ENCODE measurements at places on chromosomes 13 and 19.

DNA sequence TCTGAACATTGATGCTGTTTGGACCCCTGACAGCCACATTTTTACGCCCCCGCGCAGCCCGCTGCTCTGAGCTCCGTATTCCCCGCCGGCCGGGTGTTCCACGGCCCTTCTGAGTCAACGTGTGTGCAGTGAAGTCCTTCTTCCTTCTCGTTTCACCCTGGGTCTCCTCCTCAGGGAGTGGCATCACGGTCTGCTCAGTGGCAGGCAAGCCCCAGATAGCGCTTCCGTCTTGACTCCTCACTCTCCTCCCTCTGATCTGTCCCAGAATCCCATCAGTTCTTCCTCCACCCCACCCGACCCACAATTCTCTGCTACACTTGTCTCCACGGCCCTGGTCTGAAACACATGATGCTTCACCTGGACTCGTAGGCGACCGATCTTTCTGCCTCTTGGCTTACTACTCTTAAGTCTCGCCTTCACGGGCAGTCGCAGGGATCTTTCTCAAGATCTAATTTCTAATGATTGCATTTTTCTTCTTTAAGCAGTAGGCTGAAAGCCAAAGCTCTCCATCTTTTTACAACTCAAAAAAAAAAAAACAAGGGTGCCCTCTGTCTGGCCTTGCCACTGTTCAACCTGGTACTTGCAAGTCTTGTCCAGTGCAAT, 33.9 kb downstream of the CCNE1 start:
- DNase-seq = no peak

- no peak for DNase-seq
Measured at GRCh38 chr13:25380741-25381324, 9.1 kb downstream of the ATP8A2 start.

DNA sequence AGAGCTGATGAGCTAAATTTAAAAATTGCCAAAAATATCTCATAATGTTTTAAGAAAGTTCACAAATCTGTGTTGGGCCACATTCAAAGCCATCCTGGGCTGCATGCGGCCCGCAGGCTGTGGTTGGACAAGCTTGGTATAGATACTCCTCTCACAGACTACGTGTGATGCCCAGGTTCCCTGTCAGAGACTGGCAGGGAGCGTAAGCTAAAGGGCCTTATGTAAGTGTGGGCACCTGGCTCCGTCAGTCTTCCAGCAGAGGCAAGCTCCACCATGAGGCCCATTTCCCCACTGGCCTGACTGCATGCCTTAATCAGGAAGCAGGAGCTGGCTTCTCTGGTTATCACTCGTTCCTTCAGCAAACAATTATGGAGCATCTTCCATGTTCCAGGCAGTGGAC, 200.2 kb downstream of the FOXO1 start:
- DNase-seq = no peak

- no peak for DNase-seq
Measured at GRCh38 chr19:45742969-45743368, 9.7 kb downstream of the MEIOSIN start.

DNA sequence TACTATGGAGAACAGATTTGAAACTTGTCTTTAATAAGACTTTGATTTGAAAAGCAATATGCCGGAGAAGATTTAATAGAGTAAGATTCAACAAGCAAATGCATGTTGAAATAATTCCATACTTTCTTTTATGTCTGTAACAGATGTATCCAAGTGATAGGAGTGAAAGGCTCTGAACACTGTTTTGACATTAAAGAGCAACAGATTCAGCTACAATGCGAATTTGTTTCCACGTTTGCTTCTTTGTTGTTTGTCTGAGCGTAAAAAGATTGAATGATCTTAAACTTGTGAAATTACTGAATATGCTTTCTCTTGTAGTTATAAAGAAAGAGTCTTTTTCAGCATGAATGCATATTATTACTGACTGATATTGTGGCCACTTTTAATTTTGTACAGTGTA, 2612.9 kb downstream of the PCDH9 start:
- no peak for DNase-seq

DNA sequence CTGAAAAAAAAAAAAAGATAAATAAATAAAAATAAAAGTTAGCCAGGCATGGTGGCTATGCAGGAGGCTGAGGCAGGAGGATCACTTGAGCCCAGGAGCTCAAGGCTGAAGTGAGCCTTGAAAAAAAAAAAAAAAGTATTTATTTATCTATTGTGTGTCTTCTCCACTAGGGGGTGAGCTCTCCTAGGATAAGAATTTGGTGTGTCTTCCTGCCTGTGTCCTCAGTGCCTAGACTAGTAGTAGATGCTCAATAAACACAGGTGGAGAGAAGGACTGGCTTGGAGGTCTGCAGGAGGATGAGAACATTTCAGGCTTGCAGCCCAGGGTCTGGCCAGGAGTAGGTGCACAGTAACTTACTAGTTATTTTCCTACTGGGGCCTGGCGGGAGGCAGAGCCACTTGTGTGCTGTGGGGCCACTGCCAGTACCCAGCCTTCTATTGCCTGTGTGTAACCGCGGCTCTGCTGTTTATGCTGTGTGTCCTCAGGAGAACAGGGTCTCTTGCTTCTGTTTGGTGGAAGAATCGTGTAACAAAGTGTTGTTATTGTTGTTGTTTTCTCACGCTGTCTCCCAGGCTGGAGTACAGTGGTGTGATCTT, 5.4 kb downstream of the LMTK3 start:
- no peak for DNase-seq

- DNase-seq = no peak
Measured at GRCh38 chr19:35585848-35586247, at the start of gene PMIS2. PMIS2 (plus strand) TSS chr19:35586173; CDS start chr19:35586260, 87 bp downstream.

DNA sequence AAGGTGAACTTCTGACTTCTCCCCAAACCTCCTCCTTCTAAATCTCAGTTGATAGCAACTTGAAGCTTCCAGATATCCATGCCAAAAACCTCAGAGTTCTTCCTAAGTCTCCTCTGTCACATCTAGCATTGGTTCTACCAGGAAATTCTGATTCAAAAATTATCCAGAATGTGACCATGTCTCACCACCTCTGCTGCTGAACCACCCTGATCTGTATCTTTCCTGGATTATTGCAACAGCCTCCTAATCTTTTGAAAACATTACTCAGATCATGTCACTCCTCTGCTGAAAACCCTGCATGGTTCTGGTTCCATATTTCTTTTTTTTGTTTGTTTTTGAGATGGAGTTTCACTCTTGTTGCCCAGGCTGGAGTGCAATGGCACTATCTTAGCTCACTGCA, 78.7 kb upstream of the TNFSF11 start:
- DNase-seq = no peak

- no peak for DNase-seq
Measured at GRCh38 chr13:73040484-73040883, 18.3 kb upstream of the KLF5 start.

DNA sequence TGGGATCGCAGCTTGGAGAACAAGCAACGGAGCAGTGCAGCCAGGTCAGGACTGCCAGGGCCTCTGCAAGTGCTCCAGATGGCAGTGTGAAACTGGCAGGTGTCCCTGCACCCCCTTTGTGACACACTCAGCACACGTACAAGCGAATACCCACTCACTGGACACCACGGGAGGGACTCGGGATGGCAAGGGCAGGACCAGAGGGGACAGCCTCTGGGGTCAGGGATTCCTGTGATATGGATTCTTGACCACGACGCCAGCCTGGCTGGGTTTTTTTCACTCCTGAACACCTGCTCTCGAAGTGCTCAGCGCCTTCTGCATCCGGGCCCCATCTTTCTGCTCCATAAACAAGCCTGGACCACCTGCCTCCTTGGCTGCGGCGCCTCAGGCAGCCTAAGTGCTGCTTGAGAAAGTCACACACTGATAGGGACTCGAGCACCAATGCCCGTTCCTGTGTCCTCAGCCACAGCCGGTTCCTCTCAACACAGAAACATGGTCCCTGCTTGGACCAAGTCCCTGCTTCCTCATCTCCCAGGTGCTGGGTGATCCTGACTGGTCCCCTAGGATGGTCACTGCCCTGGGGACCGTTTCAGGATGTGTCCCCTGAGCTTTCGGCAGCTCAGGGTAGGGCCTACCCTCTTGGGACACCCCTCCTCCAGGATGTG, 22.0 kb downstream of the ELAVL1 start:
- DNase-seq = no peak

DNA sequence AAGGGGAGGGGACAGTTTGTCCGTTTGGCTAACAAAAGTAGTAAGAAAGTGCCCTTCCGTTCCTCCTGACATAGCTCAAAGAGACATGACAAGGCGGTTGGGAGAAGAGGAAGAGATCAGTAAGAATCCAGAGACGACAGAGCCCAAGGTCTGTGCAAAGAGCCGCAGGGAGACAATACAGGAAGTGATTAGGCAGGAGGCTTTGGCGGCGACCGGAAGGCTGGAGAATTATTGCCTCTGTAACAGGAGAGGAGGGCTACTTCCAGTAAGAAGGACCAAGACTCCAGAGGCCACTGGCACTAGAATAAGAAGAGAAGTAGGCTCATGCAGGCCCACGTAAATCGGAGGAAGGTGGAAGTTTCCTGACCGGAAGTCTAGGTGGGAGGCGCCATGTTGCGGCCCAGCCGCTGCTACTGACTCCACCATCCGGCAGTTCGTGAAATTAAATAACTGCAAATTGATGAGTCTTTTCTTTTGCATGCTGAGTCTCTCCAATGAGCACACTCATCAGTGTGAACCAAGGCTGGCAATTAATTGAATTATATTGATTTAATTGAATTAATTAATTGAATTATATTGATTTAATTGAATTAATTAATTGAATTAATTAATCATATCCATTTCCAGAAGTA, 9.9 kb downstream of the RFX2 start:
- no peak for DNase-seq

- DNase-seq = no peak
Measured at GRCh38 chr13:100707818-100708740, 33.5 kb upstream of the TMTC4 start.

- no peak for DNase-seq
Measured at GRCh38 chr13:73740666-73741065, 393.5 kb downstream of the KLF12 start.

DNA sequence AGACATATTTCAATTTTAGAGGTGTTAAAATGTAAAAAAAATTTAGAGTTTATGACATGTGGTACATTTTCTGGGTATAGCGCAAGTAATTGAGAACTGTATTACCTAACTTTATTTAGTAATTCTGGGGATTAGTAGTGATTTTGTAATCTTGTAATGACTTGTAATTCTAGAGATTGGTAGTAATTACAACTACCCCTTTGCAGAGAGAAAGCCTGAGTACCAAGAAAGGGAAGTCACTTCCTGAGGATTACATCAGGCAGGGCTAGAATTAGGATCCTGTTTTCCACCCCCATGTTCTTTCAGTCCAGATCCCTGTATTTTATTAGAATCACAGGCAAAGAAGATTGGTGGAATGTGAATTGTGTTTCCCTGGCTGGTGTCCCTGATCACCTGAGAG, 274.9 kb downstream of the KCNRG start:
- DNase-seq = no peak

GRCh38 chr19:19591133-19591825, 27.2 kb downstream of the PBX4 start:
- no peak for DNase-seq

- no peak for DNase-seq
Measured at GRCh38 chr13:35198613-35199200, 256.6 kb downstream of the NBEA start.

DNA sequence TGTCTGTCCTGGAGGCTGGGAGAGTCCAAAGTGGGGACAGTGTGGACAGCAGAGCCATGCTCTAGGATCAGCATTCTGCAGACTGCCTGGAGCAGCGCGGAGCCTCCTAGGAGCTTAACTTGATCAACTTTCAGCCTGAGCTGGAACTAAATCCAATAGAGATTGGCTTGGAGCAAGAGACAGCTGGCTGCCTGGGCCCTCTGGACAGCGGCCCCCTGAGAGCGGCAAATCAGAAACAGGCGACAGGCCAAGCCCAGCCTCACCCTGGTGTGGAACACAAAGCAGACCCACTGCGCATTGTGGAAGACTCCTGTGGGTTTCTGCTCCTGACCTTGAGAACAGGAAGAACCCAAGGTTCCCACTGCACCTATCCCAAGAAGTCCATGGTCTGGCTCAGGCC, 462.2 kb downstream of the TSHZ3 start:
- no peak for DNase-seq

- no peak for DNase-seq
Measured at GRCh38 chr13:73781384-73781783, 352.8 kb downstream of the KLF12 start.

DNA sequence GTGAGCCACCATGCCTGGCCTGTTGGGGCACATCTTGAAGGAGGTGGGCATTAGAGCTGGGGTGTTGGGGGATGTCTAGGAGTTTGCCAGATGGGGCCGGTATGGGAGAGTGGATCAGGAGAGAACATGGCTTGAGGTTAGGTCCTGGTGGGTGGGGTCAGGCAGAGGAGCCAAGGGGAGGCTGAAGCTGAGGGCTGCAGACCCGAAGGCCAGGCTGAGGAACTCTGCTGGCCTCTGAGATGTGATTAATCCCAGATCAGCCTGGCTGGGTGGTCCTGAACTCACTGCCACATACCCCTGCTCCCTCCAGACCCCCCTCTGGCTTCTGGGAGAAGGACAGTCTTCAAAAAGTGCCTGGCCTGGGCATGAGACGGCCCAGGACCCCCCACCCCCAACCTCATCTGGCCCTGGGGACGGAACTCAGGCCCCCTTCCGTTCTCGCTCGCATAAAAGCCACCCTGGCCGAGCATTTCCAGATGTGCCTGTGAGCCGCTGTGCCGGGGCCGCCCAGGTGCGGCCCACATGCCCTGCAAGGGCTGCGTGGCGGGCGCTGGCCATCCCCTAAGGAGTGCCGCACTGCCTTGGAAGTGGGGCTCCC, 2.7 kb downstream of the FSTL3 start:
- no peak for DNase-seq

GRCh38 chr13:31849206-31849605, 109.9 kb downstream of the RXFP2 start:
- no peak for DNase-seq

- no peak for DNase-seq
Measured at GRCh38 chr19:21158523-21159135, 16.8 kb downstream of the ZNF431 start.

GRCh38 chr19:37346091-37346490, 24.8 kb upstream of the ZNF527 start:
- DNase-seq = no peak

DNA sequence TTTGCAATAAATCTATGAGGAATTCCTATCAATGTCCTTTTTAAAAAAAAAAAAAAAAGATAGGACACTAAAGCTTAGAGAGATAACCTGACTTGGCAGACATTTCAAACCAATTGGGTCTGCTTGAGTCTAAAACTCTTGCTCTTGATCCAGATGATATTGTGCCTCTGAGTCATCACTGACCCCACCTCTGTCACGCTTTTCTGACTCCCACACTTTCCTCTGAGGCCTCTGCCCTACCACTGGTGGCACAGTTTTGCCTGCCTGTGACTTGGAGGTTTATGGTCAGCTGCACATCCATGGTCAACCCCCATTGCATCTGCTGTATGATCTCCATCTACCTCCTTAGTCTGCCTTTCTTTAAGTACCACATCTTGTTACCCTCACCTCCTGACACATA, 328.7 kb downstream of the SPRY2 start:
- no peak for DNase-seq

- no peak for DNase-seq
Measured at GRCh38 chr13:110438211-110438610, 123.3 kb downstream of the RAB20 start.

DNA sequence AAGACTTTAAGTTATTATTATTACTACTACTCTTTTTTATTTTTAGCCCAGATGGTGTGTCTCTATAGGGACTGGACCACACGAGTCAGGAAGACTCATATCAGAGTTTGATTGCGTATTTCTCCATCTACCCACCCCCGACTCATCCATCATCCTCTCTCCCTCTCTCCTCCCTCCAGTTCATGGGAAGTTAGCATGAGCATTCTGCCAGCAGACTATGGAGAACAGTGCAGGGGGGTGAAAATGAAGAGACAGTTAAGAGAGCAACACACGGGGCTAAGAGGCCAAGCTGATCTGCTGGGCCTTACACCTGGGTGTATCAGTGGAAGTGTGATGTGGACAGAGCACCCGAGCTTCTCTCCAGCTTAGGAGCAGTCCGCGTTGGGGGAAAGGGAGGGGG, 95.0 kb downstream of the UQCRFS1 start:
- no peak for DNase-seq
